ENCODE measurements at places on chromosomes 5 and 9.

GRCh38 chr9:20903212-20903611, 128.2 kb downstream of the HACD4 start:
- no peak for DNase-seq

DNA sequence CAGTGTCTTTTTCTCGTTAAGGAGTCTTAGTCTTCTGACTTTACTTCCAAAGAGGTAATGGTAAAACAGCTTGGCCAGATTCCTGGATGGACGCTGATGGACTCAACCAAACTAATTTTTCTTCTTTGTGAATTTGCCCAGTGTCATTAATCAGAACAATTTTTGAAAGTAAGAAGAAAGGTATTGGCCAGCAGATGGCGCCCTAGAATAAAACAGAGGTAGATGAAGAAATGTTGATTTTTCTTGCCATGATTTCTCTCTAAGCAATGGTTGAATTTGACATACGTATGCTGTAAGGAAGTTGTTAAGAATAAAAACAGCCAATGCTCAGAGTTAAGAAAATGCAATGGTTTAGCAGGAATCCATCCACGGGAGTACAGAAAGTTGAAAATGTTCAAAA, 500.0 kb downstream of the DIRAS2 start:
- DNase-seq: no peak

DNA sequence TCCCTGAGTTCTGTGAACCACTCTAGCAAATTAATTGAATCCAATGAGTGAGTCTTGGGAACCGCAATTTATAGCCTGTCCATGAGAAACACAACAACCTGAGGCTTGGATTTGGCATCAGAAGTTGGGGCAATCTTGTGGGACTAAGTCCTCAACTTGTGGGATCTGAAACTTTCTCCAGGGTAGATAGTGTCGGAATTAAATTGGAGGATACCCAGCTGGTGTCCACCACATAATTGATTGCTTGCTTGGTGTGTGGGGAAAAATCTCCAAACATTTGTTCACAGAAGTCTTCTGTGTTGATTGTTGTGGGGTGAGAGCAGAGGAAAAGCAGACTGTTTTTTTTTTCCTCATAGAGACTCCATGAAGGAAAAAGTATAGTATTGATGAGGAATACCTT, 320.6 kb upstream of the MEF2C start:
- DNase-seq: no peak

DNA sequence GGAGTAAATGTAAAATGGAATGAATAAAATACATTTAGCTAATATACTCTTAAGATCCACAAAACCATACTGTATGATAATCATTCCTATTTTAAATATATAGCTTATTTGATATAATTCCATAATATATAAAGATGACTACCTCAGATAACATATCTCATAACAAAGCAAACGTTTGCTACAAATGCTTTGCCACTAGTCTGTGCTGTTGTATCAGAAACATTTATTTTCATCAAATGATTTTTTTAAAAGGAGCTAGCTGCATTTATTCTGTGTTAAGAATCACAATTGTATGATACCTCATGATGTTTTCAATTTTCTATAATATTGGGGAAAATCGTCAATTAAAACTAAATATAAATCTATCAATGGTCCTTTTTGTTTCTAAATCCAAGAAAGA, 567.2 kb downstream of the PTPRD start:
- DNase-seq: peak; percentile 75

GRCh38 chr5:124140060-124140459, 606.4 kb downstream of the ZNF608 start:
- no peak for DNase-seq

DNA sequence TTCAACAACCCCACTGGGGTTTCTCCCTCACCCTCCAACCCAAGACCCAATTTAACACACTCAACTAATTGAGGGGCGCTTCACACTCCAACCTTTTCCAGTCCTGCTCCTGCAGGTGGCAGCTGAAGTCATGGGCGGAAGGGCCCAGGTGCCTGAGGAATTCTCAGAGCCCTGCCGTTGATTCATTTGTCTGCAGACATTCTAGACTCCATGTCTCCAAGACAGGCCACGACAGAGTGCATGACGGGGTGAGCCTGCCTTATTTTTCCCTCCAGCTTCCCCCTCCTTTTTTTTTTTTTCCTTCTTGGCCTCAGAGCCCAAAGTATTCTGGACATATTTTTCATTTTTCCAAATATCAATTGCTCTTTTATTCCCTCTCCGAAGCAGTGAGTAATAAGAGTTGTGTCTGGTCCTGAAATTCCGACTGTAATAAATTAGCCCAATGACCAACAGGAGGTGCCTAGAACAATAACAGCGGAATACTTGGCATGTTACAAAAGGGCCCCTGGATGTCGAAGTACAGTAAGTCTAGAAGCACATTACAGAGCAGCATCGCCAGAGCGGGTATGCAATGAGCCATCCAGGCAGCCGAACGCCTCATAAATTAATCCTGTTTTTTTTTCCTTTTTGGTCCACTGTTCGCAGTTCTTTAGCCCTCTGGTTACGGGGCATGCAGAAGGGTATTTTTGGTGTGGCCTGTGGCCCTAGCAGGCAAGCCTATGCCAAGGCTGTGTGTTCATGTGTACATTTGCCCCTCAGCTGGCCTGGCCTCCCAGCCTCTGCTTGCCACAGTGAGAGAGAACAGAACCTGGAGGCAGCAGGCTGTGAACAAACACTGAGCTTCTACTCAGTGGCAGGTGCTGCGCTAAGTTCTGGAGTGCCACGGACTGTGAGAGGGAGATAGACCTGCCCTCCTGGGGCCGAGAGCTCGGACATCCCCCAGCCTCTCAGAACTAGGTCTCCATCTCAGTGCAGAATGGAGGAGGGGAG, 8.6 kb upstream of the SMIM23 start:
- no peak for DNase-seq

DNA sequence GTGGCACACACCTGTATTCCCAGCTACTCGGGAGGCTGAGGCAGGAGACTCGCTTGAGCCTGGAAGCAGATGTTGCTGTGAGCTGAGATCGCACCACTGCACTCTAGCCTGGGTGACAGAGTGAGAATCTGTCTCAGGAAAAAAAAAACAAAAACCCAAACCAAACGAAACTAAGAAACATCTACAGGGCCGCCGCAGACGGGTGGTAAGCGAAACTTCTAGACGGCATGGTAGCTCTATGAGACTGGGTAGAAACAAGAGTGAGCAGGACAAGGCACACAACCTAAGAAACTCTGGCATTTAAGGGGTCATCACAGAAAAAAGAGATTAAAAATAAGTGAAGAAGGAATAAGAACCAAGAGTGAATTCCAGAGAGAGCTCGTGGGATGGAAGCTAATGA, 454.8 kb upstream of the KLF4 start:
- no peak for DNase-seq
